ENCODE measurements at places on chromosomes 11 and 22.

DNA sequence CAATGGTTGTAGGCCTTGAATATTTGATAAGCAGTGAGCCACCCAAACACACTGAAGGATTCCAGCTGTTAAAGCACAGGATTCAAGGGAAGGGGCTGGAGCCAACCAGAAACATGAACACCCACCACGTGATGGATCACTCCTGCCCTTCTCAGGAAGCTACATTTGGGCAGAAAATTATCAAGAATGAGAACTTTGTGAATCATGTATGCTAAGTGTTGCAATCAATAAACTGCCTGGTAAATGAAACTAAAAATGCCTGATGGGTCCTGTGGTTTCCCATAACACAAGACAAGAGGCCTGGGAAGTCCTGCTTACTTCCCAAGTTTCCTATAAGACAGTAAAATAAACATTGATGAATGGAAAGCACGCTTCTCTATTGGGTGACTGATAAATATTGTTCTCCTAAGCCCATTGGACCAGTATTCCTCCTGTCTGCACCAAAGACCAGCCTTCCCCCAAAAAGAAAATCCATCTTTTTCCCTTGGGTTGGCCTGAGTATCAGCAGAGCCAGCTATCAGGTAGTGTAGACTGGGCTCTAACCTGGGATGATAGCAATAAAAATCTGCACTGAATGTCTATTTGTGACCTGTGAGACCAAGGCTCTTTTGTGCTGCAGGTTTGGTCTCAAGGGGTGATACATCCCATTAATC, 98.4 kb downstream of the CCDC83 start:
- DNase-seq = no peak

- DNase-seq = peak; percentile 44
These were observed 1.0 kb downstream of the CUL5 start for GRCh38 chr11:108009497-108010370.

DNA sequence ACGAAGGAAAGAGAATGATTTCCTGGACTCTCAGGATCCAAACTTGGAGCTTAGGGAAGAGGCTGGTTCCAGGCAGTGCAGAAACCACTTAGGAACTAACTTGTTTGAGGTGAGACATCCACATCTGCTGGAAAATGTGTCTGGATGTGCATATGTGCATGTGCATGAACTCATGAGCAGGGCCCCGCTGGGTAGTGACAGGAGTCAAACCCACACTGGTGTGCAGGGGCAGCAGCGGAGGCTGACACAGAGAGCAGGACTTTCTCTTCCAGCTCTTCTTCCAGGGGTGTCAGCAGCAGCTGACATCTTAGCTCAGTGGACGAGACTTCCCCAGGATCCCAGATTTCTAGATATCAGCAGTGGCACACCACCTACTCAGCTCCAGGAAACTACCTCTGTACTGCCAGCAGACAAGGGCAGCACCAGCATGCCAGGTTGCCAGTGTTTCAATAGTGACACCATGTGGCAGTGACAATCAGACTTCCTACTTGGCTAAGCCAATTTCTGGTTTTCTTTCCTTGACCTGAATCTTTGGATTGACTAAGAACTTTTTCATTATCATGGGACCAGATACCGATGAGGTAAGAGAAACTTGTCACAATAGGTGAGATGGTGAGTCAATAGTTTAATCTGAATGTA, 227.5 kb upstream of the ZC3H12C start:
- DNase-seq = peak; percentile 17

DNA sequence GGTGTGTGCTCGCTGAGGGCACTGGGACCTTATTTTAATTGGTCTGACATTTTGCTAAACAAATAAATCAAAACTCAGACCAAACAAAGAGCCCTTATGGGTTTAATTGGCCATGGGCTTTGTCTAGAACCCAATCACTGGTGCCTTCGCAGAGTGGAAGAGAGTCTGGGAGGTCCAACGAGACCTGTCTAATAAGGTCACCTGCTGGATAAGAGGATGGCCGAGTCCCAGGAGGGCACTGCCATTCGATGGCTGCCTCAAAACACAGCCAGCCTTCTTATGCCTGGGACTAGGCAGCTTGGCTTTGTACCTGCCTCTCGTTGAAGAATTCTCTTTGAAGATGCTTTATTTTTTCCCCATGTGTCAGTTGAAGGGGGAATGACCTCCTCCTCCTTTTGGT, 171.1 kb downstream of the CEP164 start:
- DNase-seq = no peak
